ENCODE measurements at places on chromosomes 3 and 15.

DNA sequence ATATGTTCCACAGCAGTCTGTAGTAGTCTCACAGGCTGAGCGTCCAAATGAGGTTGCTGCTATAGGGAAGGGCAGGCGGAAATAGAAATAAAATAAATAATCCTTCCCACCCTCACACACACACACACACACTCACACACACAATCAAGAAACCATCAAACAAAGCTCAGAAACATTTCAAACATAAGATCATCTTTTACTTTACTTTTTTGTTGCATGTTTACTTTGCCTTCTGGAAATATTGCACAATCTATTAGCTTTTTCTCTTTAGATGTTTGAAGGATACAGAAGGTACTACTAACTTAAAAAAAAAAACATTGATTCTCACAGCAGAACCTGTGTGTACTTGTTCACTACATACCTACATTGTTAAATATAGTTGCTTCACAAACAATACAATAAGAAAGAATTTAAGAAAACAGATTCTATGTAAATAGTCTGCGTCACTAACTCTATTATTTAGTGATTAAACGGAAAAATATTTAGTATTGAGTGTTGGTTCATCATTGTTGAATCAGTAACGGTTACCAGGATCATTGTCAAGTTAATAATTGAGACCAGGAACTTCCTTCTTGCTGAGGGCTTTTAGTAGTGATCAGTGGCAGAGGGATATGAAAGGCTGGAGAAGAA lies 20.5 kb downstream of the ALCAM start:
- DNase-seq = peak; percentile 43

GRCh38 chr15:29324746-29325145 lies 55.1 kb upstream of the NSMCE3 start:
- DNase-seq = no peak

DNA sequence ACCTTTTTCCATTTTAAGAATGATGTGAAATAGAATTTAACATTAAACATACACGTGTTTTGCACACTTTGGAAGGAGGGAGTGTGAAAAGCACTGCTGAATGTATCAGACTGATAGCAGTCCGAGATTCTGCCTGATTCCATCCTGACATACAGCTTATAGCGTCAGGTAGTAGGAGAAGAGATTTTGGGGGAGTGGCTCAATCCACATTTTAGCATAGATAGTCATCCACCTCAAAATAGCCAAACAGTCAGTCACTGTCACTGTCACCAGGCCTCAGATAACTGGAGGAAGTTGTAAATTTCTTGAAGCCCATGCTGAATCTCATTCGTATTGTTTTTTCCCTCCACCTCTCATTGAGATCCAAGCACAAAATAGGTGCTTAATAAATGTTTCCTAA lies 35.4 kb upstream of the ARHGEF26 start:
- no peak for DNase-seq

- DNase-seq = no peak
Measured at GRCh38 chr3:149663966-149664365, 6.1 kb upstream of the WWTR1 start.

DNA sequence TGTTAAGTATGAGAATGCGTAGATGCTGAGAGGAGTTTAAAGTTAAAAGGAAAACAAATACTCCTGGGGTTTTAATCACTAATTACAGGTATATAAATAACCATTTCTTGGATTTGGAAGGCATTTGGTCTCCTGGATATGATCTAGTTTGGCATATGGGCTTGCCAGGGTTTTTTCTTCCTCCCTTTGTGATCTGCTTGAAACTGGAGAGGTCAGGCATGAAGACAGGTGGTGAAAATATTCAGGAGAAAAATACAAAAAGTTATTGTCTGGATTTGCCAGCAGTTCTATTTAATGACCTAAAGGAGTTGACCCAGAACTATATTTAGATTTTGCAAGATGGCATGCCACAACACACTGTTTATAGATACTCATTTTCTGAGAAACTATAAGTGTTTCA lies 136.3 kb downstream of the DIPK2A start:
- no peak for DNase-seq

DNA sequence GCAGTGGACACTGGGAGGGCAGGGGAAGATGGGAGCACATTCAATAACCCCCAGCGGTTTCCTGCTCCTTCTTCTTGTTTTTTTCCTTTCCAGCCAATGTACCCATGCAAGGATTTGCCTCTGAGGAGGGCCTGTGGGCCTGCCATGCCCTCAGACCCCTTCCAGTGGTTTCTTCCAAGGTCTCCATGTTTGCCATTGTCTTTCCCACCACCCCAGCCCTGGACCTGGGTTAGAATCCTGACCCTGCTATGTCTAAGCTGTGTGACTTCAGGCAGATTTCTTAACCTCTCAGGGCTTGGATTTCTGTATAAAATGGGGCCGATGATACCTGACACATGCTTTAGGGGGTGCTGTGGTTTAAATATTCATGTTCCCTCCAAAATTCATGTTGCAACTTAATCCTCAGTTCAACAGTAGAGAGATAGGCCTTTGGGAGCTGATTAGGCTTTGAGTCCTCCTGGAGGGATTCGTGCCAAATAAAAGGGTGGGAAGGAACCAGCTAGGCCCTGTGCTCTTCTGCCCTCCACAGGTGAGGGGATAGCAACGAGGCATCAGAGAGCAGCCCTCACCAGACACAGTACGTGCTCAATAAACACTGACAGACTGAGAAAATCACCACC lies 46.3 kb upstream of the FLNB start:
- DNase-seq = peak; percentile 28

DNA sequence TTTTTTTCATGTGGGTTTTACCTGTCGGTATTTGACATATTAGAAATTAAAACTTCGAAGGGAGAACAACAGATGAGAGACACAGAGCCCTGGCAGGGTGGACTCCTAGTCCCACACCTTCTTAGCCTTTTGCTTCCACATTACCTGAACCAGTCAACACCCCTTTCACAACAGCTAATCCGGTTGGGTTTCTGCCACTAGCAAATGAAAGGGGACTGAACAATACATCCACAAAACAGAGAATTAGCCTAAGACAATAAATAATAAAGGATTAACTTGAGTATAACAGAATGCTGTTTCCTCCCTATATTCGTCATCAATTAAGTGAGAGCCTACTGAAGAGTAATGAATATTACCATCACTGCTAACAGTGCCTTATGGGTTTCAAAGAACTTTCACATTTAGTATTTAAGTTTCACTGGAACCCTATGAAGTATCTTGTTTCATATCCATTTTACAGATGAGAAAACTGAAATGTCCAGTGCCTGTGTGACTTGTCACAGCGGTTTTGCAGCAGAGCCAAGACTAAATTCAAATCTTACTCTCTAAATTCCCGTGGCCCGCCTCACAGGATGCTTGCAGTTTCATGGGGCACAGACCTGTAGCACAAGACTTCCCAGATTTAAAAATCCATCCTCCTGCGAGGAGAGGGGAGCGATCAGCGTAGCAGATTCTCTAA lies 1.0 kb upstream of the RAB8B start:
- peak; percentile 42 for DNase-seq

DNA sequence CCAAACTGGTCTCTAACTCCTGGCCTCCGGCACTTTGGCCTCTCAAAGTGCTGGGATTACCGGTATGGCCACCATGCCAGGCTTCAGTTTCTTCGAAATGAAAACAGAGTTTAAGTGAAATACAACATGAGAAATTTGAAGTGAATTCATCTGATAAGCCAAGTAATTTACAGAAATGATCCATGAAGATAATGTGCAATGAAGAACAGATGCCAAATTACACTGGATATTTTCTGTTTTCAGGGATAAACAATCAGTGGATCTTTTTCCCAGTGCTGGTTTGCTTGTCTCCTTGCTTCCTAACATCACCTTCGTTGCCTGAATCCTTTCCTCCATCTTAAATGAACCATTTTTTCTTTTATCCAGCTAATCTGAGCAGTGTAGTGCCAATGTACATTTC lies 46.2 kb upstream of the SUCLG2 start:
- no peak for DNase-seq

- DNase-seq = no peak
Measured at GRCh38 chr3:122004991-122005565, 17.0 kb downstream of the ILDR1 start.

DNA sequence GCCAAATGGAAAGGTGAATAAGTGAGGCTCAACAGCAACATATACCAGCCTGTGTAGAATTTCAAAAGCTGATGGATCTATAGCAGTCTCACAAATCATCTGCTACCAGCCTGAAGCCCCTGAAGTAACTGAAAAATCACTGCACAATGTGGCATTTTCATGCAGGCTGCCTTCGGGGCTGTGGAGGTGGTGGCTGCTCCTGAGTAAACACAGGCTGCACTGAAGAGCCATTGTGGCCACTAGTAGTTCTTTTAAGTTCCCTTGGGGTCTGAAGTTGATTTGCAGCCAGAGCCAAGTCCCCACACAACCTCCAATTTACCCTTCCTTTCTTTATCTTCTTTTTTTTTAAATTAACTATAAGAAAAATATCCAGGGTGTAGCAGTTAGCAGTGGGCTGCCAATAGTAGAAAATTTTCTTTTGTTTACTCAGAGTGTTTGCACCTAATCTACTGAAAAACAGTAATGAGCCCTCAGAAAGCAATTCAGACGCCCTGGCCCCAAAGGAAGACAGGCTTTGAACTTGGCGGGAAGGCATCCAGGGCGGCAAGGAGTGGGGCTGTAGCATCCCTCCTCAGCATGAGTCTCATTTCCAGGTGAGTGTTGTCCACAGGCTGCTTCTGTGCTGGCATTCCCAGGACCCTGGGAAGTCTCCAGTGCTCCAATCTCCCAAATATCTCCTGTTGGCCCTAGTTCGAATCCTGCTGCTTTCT lies 13.3 kb upstream of the SUSD5 start:
- no peak for DNase-seq

DNA sequence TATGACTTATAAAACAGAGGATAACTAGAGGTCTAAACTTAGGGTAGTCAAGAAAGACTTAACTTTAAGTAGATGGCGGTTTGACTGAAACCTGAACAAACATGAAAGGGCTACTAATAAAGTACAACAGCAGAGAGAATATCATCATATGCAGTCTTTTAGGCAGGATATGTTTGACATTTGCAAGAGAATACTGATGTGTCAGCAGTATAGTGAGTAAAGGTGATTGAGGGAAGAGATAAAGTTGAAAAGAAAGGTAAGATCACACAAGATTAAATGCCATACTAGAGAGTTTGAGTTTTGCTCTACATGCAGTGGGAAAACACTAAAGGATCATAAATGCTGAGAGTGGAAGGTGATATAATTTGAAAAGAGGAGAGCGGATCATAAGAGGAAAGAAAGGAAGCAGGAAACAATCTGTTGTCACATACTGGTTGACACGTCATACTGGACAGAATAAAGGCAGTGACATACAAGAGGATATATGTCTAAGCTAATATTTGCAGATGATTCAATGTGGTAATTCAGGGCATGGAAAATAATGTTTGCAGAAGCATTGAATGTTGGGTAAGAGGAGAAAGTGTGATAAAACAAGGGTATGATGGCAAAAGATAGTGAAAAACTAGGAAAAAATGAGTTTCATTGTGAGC lies 223.0 kb downstream of the EPHA6 start:
- no peak for DNase-seq

DNA sequence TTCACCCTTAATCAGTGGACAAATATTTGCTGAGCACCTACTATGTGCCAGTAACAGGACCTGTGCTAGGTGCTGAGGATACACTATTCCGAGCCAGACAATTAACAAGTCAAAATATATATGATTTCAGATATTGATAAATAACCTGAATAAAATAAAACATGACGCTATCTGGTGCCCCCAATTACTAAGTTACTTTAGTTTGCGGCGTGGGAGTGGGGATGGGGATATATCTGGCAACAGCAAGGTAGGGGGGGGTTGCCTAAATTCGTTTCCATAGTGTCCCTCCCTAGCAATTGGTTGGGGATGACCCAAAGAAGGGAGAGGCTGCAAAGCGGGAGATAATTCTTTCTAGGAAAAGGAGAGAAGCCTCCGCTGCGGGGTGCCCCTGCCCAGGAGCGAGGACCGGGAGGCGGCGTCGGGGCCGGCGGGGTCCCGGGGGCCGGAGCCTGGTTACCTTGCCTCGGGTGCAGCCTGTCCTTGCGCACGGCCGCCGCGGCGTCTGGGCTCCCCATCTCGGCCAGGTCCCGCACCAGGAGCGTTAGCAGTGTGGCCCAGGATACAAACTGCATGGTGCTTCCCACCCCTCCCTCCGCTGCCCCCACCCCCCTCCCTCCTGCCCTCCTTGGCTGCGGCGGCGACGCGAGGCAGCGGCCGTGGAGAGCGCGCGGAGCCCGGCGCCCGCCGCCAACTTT lies 567 bp downstream of the ADAMTS9 start:
- DNase-seq = no peak

- no peak for DNase-seq
Measured at GRCh38 chr3:188041193-188041592, 112.8 kb upstream of the LPP start.

DNA sequence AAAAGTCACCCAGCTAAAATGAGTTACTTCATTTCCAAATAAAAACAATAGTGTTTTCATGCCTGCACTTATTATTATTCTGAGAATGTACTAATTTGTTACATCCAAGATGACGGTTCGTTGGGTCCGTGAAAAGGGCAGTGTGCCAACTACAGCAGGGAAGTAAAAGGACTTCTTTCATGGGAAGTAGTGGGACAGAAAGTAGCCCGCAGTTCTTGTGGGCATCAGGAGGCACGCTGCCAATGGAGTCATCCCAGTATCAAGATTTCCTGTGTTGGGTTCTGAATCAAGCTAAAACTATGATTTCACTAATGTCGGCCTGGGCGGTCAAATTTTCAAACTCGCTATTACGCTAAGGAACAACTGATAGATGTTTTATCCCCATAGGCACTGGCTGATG lies 254.5 kb upstream of the SOX2 start:
- no peak for DNase-seq

- no peak for DNase-seq
Measured at GRCh38 chr3:17055374-17056276, 170.9 kb downstream of the PLCL2 start.

GRCh38 chr15:72227720-72228119 lies 3.3 kb downstream of the PKM start:
- DNase-seq = no peak

GRCh38 chr15:23857028-23857641 lies 170.0 kb upstream of the NDN start:
- DNase-seq = peak; percentile 3

GRCh38 chr3:99647081-99647480 lies 8.7 kb downstream of the COL8A1 start:
- no peak for DNase-seq

DNA sequence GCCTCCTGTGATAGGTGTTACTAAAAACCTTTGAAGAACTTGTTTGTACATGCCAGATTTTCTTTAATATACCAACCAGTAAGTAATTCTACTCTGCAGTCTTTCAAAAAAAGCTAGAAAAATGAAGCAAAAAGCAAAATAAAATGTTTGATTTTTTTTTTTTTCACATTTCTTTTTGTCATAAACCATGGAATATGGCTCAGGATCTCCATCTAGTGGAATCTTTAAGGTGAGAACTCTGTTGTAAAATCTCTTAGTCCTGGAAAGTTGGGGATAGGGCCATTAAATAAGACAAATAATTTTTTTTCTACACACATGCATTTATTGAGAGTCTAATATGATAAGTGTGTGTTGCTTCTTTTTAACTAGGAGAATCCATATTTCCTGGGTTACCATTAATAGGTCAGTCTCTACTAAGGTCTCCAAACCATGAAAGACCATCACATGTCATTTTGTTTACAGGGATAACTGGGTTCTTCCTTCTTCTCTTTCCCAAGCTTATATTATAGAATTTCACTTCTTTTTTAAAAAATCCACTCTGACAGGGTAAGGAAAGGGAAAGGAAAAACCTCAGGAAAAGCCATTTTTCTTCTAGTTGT lies 84.6 kb downstream of the SLC9A9 start:
- no peak for DNase-seq

- no peak for DNase-seq
Measured at GRCh38 chr3:169948559-169949448, 17.8 kb upstream of the SEC62 start.

GRCh38 chr15:51561271-51561670 lies 61.3 kb downstream of the DMXL2 start:
- no peak for DNase-seq

GRCh38 chr3:39101022-39101689 lies 6.3 kb downstream of the GORASP1 start:
- DNase-seq = peak; percentile 70
